Osteoblast (primary cell): ENCODE measurements at places on chromosomes 3 and 15. TPM values are rescaled to one million over a fixed set of nuclear protein-coding genes. Genes with fewer than 3 reads are reported as not detected.
A peak's percentile ranks its signal among the peaks of the same experiment; 100 is the strongest.

GRM7 gene
- total RNA-seq, result not detected in 2 replicates

DNA sequence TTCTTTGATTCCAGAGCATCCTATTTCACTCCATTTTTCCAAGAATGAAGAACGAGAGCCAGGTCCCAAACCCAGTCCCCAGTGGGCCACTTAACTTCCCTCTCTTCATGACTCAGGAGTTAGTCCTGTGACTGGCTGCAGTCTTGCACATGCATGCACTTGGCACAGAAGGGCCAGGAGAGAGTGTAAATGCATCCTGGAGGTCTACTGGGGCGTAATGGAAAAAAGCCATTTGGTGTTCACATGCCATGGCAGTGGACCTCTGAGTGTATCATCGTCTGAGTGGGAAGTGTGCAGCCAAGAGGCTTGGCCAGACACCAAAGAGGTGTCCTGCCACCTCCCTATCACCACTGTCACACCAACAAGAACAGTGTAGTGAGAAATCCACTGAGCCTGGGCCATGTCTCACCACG, 15.1 kb upstream of the RFTN1 start:
- peak; percentile 77 for DNase-seq
- H3K27me3 ChIP-seq, result peaks cover 16% of the 10 kb centered on the region
- peak overlapping the region; percentile 22 for H3K27ac ChIP-seq
- H3K4me1 ChIP-seq, result peaks cover 18% of the 10 kb centered on the region
- no peaks in the 10 kb centered on the region for H3K36me3 ChIP-seq

- no peak overlapping the region for H3K4me3 ChIP-seq
- no peak overlapping the region for H3K27ac ChIP-seq
- no peak for DNase-seq
- no peaks in the 10 kb centered on the region for H3K36me3 ChIP-seq
- no peaks in the 10 kb centered on the region for H3K27me3 ChIP-seq
Measured at GRCh38 chr3:117726776-117727175, 1017.2 kb downstream of the TUSC7 start.

- peaks cover 6% of the 10 kb centered on the region for H3K27me3 ChIP-seq
- no peaks in the 10 kb centered on the region for H3K4me1 ChIP-seq
- no peaks in the 10 kb centered on the region for H3K36me3 ChIP-seq
- no peak for DNase-seq
- H3K27ac ChIP-seq, result no peak overlapping the region
Measured at GRCh38 chr3:170012683-170013400, 25.0 kb upstream of the GPR160 start.

DNA sequence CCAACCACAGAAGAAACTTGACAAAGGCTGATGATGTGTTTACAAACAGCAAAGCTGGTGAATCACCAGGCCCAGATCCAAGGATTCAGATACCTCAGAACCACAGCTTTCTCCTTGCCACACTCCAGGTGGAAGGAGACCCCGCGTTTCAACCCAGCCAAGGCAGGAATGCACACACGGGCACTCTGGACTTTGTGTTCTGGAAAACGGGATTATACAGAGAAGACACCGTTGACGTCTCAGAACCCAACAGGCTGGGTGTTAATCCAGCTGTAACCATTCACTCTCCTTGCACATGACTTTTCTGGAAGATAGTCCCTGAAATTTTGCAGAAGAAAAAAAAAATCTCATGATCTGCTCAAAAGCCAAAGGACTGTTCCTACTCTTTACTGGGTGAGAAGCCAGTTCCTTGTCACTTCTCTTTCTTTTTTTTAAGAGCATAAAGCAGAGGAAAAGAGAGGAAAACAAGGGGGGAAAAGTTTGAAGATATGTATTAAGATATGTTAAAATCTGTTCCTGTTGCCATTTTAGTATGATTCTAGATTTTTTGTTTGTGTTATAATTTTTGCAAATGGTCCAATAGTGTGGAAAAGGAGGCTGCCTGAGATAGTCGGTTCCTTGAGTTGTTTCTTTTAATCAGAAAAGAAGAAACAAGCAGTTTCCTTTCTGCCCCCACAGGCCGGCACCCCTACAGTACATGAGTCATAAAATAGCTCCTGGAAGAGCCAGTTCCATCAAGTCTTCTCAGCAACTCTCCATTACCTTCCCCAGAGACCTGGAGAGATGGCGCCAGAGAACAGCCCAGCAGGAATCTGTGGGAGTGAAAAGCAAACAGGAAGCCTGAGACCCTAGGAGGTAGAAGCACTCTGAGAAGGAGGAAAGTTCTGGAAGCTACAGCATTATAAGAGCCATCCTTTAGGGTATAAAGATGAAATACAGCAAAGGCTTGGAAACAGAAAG, 73.1 kb downstream of the RORA start:
- no peaks in the 10 kb centered on the region for H3K36me3 ChIP-seq
- H3K27me3 ChIP-seq, result peaks cover 4% of the 10 kb centered on the region
- peak overlapping the region; percentile 10 for H3K4me3 ChIP-seq
- H3K4me1 ChIP-seq, result peaks cover 15% of the 10 kb centered on the region

- H3K36me3 ChIP-seq, result no peaks in the 10 kb centered on the region
- H3K4me1 ChIP-seq, result no peaks in the 10 kb centered on the region
- no peak overlapping the region for H3K4me3 ChIP-seq
- no peak for DNase-seq
- H3K27me3 ChIP-seq, result no peaks in the 10 kb centered on the region
Measured at GRCh38 chr3:28768439-28768838, 419.8 kb upstream of the AZI2 start.

DNA sequence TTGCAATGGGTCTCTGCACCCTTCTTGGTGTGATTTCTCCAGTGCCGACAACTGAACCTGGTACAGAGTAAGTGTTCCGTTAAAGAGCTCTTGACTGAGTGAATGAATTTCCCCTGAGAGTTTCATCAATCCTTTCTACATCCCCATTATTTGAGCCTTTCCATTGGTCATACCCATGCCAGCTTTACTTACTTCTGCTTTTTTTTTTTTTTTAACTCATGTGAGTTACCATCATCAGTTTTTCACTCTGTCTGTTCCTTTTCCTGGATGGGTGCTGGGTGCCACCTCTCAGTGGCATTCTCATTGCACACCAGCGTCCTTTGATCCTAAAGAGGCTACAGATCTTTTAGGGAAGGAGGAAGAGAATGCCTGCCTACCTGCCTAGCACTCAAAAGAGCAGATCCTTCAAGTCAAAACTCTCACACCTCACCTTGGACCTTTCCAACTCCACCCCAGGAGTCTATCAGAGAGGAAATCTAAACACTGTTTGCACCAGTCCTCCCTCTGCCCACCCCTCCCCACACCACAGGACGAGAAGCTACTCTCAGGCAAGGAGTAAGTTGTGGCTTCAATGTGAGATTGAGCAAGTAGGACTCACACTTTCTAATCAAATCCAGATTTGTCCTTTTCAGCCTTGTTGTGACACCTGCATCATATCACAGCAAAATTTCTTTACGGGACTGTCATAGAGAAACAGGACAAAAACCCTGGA, 13.1 kb upstream of the USP3 start:
- no peak overlapping the region for H3K4me3 ChIP-seq
- DNase-seq, result no peak
- H3K27ac ChIP-seq, result no peak overlapping the region
- H3K36me3 ChIP-seq, result no peaks in the 10 kb centered on the region
- peaks cover 16% of the 10 kb centered on the region for H3K4me1 ChIP-seq

DNA sequence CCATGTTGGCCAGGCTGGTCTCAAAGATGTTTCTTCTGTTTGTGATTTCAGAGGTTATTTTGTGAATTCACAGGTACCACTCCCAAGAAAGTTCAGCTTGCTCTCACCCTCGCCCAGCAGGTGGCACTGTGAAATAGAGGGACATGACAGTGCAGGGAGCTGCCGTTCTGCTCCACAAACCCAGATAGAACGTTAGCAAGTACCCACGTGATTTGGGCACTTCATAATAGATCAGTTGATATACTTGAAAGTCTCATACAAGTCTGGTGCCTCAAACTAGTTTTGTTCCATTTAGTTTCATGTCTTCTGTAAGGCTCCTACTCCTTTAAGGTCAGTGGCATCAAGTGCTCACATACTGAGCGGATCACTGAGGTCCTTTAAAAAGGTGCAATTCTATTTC, 45.5 kb downstream of the FILIP1L start:
- peak; percentile 61 for DNase-seq
- no peak overlapping the region for H3K27ac ChIP-seq
- no peaks in the 10 kb centered on the region for H3K27me3 ChIP-seq

DNA sequence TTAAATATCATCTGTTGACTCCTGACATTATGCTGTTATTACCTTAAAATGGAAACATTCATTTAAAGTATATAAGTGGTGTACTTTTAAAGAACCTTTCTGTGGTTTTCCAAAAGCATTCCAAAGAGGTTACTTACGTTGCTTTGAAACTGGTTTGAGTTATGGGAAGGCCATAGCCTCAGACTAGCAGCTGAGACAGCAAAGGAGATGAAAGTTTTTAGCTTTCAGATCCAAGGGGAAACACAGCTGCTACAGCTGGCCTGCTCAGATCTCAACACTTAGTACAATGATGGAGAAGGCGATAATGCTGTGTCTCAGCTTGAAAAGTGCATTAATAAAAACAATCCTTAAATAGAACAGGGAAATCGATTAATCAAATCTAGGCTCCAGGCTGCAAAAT, 921.1 kb downstream of the ROBO1 start:
- no peak overlapping the region for H3K27ac ChIP-seq
- no peaks in the 10 kb centered on the region for H3K36me3 ChIP-seq
- DNase-seq, result no peak
- peaks cover 7% of the 10 kb centered on the region for H3K4me1 ChIP-seq
- H3K4me3 ChIP-seq, result no peak overlapping the region
- H3K27me3 ChIP-seq, result no peaks in the 10 kb centered on the region

- DNase-seq, result no peak
- no peaks in the 10 kb centered on the region for H3K36me3 ChIP-seq
- no peak overlapping the region for H3K4me3 ChIP-seq
- H3K27ac ChIP-seq, result no peak overlapping the region
- H3K27me3 ChIP-seq, result no peaks in the 10 kb centered on the region
Measured at GRCh38 chr15:27399241-27399640, 428.3 kb downstream of the GABRG3 start.

GRCh38 chr15:40053831-40054604, 15.0 kb upstream of the SRP14 start:
- no peaks in the 10 kb centered on the region for H3K36me3 ChIP-seq
- no peak overlapping the region for H3K27ac ChIP-seq
- peak; percentile 70 for DNase-seq
- H3K4me3 ChIP-seq, result no peak overlapping the region
- H3K27me3 ChIP-seq, result no peaks in the 10 kb centered on the region

DNA sequence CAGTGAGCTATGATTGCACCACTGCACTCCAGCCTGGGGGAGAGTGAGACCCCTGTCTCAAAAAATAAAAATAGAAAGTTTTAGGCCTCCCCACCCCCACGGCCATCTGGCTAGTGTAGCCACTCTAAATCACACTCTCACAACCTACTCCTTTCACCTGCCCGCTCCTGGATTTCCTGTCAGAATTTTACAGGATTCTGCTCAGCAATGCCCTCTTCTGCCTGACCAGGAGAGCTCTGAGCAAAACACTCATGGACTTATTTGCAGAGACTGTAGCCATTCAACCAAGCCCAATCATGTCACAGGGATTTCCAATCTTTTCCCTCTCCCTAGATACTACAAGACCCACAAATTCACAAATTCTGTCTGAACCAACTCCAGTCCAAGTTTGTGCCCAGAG, 242.6 kb upstream of the TPRG1 start:
- H3K4me3 ChIP-seq, result no peak overlapping the region
- H3K4me1 ChIP-seq, result peaks cover 16% of the 10 kb centered on the region
- no peak for DNase-seq
- H3K36me3 ChIP-seq, result no peaks in the 10 kb centered on the region

DNA sequence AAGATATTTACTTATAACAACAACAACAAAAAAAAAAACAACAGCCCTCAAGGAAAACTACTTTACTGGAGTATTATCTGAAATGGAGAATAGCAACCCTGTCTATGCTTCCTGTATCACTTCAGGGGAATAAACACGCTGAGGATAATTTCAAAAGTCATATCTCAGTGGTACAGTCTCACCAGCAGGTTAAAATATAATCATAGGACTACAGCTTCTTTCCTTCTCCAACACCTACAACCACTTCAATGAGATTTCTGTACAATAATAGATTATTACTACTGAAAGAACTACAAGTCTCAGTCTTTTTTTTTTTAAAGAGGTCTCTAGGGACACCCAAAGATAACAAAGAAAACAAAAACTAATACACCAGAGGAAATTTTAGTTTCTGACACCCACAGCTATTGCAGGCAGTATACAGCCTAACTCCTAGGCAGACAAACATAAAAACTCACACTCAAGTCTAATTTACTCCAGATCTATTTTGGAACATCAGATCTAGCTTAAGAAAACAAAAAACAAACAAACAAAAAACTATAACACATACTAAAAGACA, 268.2 kb downstream of the BCHE start:
- no peak overlapping the region for H3K4me3 ChIP-seq
- no peak for DNase-seq
- no peaks in the 10 kb centered on the region for H3K27me3 ChIP-seq
- no peak overlapping the region for H3K27ac ChIP-seq

DNA sequence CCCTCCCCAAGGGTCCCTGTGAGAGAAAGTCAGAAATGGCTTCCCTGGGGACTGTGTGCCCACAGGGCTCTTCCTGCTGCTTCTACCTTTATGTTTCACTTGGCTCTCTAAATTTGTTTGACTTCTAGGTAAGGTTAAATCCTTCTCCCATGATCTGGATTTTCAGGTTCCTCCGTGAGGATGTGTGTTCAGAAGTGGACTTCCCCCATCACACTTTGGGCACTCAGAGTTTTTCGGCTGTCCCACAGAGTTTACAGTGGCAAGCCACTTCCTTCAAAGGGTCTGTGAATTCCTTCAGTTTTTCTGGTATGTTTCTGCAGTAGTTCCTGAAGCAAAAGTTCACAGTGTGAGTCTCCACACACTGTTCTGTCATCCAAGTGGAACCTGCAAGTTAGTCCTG, 30.9 kb upstream of the RARB start:
- no peaks in the 10 kb centered on the region for H3K36me3 ChIP-seq
- no peak overlapping the region for H3K4me3 ChIP-seq
- no peaks in the 10 kb centered on the region for H3K4me1 ChIP-seq
- no peak overlapping the region for H3K27ac ChIP-seq

- H3K4me3 ChIP-seq, result no peak overlapping the region
- H3K27me3 ChIP-seq, result no peaks in the 10 kb centered on the region
- no peak for DNase-seq
- no peaks in the 10 kb centered on the region for H3K4me1 ChIP-seq
- H3K27ac ChIP-seq, result no peak overlapping the region
Measured at GRCh38 chr15:61171209-61171608, 57.9 kb downstream of the RORA start.

DNA sequence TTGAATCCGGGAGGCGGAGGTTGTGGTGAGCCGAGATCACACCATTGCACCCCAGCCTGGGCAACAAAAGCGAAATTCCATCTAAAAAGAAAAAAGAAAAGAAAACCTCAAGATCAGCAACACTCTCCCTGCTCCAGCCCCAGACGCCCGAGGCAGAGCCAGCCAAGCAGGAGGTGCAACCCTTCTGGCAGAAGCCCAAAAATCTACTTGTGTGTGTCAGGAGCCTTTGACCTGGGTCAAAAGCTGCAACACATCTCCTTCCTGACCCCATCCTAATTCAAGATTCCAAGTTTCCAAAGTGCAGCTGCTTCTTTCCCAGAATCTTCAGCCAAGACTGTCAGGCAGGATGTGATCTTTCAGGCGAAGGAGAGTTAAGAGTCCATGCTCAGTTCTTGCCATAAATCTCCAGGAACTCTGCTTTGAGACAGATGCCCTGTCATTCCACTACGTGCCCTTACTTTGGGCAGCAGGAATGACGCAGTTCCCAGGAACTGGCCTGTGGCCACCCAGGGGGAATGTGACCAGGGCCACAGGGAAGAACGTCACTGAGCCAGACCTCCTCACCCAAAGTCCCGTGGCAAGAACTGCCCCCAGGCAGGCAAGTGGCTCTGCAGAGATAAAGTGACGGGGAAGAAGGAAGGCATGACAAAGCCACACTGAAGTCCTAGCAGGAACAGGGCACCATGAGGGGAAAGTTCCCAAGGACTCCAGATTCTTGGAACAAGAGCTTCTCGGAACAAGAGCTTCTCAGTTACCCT, 39.4 kb downstream of the SH3BP5 start:
- H3K27me3 ChIP-seq, result no peaks in the 10 kb centered on the region
- peaks cover 17% of the 10 kb centered on the region for H3K4me1 ChIP-seq
- H3K27ac ChIP-seq, result peak overlapping the region; percentile 42
- peaks cover 4% of the 10 kb centered on the region for H3K36me3 ChIP-seq
- no peak for DNase-seq
